ENCODE measurements at places on chromosomes 3 and 15.

DNA sequence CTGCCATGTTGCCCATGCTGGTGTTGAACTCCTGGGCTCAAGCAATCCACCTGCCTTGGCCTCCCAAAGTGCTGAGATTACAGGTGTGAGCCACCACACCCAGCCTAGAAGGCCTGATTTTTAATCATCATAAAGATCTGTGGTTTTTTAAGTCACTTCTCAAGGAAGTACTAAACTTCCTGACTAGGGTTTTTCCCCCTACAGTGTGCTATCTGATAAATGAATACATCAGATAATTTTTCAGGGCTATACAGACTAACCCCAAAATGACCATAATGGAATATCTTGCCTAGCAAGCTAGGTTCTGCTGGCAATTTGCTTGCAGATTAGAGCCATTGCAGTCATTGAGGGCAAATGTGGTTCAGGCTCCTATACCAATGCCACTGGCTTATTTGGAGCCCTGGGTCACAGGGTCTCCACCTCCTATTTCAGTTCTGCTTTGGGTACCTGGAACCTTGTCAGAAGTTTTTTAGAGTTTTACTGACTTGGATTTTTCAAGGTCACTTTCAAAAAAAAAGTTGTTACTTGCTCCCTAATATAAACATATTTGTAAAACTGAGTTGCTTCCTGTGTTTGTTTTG lies 80.8 kb downstream of the SLC49A4 start:
- no peak for DNase-seq

DNA sequence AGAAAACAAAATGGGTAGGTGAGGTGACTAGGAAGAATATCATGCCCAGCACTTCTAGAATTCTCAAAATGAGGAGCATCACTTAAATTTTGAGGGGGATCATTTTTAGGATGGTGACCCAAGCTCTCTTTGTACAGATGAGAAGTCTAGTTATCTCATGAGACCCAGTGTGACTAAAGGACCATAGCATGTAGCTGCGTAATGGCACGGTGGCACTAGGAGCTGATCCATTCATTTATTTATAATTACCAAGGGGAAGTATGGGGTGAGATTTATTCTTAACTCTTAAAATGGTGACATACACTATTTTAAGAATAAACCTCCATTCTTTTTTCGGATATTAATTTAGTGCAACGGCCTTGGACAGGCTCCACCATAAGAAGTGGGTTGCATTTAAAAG lies 8.3 kb downstream of the IQGAP1 start:
- no peak for DNase-seq

- DNase-seq = no peak
These were observed 52.9 kb downstream of the ANP32A start for GRCh38 chr15:68767833-68768232.

DNA sequence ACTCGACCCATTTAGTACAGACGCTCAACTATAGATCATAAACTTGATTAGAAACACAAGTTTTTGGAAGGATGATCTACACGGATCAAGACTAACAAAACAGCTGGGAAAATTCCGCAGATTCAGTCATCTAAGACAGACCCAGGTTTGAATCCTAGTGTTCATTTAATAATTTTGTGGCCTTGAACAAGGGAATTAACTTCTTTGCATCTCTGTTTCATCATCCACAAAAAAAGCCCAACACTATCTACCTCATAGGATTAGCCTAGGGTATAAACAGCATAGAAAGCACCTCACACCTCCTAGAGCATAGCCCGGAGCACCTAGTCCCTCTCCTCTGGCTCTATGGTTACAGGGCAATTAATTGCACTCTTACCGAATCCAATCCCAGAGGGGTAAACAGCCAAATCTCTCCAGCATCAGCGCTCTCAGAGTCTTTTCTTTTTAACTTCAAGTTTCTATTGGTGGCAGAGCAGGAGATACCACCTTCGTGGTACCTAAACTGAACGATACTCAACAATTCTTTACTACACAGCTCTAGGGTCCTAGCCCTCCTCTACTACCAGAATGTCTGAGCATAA lies 3.5 kb downstream of the TBL1XR1 start:
- peak; percentile 10 for DNase-seq

GRCh38 chr15:94080989-94081605 lies 150.3 kb upstream of the MCTP2 start:
- DNase-seq = no peak

GRCh38 chr3:128281056-128281455 lies 127.8 kb downstream of the EEFSEC start:
- no peak for DNase-seq

GRCh38 chr15:69288531-69289341 lies 10.0 kb upstream of the PAQR5 start:
- no peak for DNase-seq

GRCh38 chr3:180063783-180064182 lies 27.0 kb upstream of the PEX5L start:
- DNase-seq = no peak

DNA sequence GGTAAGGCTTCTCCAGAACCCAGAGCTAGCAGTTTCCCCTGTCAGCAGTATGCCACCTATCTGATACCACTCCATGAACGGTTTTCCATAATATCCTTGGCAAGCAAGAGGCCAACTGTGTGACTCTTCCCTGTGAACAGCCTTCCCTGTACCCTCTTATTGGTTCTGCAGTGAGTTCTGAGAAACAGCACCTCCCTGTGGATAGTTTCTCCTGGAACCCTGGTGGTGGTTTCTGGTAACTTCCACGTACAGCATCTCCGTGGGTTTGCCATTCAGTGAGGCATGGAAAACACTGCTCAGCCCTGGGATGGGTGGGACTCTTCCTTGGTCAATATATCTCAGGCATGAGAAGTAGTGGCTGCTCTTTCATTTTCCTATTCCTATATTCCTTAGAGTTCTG lies 19.4 kb upstream of the SERPINI2 start:
- DNase-seq = no peak

- peak; percentile 65 for DNase-seq
These were observed 307.3 kb downstream of the SV2B start for GRCh38 chr15:91407269-91407889.

- DNase-seq = no peak
These were observed 31.8 kb upstream of the SFMBT1 start for GRCh38 chr3:53077476-53078220.

- DNase-seq = no peak
These were observed 920 bp downstream of the SLC15A2 start for GRCh38 chr3:121895121-121895520.

- DNase-seq = no peak
These were observed 9.6 kb downstream of the GOLGB1 start for GRCh38 chr3:121739902-121740301.

GRCh38 chr15:83954506-83954905 lies 281.1 kb upstream of the GOLGA6L4 start:
- no peak for DNase-seq

DNA sequence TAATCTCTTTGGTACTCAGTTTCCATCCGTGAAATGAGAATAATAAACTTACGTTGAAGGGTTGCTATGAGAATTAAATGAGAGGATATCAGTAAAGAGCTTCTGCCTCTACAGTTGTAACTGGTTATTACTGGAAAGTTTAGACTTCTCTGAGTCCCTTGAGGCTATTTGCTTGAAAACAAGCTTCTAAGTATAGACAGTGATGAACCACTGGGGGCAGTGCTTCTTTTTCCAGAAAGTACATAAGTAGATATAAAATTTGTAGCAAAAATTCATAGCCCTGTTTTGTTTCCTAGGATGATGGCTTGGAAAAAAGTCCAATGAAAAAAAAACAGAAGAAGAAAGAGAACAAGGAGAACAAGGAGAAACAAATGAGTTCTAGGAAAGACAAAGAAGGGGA lies 87.1 kb downstream of the RGMA start:
- DNase-seq = no peak

Data from osteoblast (primary cell).